ENCODE measurements at places on chromosomes 11 and 22. TPM values are rescaled to one million over a fixed set of nuclear protein-coding genes. Genes with fewer than 3 reads are reported as not detected.
A peak's percentile ranks its signal among the peaks of the same experiment; 100 is the strongest.

DENND6B gene
- 6.4 TPM for total RNA-seq

GDPD4 gene
- not detected for total RNA-seq

DNA sequence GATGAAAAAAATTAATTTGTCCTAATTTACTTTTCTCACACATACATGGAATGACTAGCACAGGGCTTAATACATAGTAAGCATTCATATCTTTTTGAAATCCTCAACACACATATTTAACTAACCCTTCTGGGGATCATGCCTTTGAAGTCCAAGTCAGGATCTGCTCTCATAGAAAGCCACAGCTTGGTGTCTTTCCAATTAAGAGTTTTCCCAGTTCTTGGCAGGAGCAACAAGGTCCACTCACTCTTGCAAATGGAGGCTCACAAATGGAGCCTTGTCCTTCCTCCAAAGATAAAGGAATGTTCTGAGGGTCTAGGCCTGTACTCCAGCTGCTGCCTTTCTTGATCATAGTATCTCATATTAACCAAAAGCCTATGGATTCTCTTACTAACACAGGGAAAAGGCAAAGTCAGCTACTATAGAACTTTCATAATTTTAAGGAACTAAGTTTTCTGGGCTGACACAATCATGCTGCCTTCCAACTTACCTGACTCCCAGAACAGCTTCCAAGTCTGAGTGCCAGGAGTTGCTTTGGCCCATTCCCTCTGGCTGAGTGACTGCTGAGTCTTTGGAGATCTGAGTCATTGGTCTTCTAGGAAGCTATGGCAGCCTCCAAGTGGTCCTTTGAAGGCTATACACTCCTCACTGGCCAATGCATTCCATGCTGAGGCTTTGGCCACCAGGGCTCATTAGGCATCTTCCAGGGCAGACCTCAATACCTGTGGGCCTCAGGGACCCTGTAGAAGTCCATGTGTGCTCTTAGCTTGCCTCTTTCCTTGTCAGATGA is 25.8 kb upstream of the NUCB2 start:
- peaks cover under 1% of the 10 kb centered on the region for H3K4me1 ChIP-seq
- no peak overlapping the region for H3K27ac ChIP-seq
- H3K27me3 ChIP-seq = peaks cover 23% of the 10 kb centered on the region
- no peak overlapping the region for H3K4me3 ChIP-seq

- H3K4me1 ChIP-seq = no peaks in the 10 kb centered on the region
- no peak for DNase-seq
- no peak overlapping the region for H3K4me3 ChIP-seq
- H3K27me3 ChIP-seq = no peaks in the 10 kb centered on the region
Observed at GRCh38 chr11:79508461-79508860, 67.6 kb upstream of the TENM4 start.

FAM181B gene
- total RNA-seq = not detected

GRCh38 chr11:116882386-116882785 is 45.0 kb upstream of the APOA1 start:
- DNase-seq = peak; percentile 28
- H3K4me1 ChIP-seq = peaks cover 37% of the 10 kb centered on the region
- peak overlapping the region; percentile 0 for H3K27ac ChIP-seq
- peaks cover 1% of the 10 kb centered on the region for H3K36me3 ChIP-seq
- no peaks in the 10 kb centered on the region for H3K27me3 ChIP-seq

PYGM gene
- 4.0 TPM for total RNA-seq

DNA sequence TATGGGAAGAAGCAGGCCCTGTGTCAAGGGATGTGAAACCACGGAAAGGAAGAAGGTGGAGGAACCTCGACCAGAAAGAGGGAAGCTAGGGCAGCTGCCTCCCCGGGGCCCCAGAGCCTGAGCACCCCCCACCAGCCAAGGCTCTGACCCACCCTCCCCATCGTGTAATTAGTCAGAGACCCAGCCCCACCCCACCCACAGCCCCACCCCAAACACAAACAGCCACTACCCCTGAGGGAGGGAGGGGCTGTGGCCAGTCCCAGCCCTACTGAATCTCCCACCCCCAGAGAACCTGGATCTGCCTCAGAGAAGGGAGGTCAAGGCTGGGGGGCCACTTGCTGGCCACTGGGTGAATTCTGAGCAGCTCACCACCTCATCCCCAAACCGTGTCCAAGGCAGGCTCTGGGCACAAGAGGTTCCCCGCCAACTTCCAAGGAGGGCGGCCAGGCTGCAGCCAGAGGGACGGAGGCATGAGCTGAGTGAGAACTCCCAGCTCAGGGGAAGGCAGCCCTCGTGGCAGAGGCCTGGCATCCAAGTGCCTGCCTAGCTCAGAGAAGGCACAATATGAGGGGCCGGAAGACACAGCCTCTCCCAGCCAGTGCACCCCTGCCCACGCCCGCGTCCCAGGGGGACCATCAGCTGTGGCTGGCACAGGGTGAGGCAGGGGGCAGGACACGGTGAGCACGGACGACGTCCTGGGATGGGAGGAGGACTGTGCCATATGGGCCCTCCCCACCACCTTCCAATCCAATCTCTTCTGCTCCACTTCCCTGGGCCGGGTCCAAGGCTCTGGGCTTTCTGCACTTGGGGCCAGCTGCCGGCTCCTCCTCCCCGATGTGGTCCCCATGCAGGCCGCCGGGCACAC is 2.7 kb downstream of the PLXNB2 start:
- H3K4me3 ChIP-seq = no peak overlapping the region
- no peaks in the 10 kb centered on the region for H3K36me3 ChIP-seq
- no peak for DNase-seq
- H3K27ac ChIP-seq = no peak overlapping the region

GRCh38 chr11:9660886-9661285 is 3.0 kb upstream of the SWAP70 start:
- no peak overlapping the region for H3K4me3 ChIP-seq
- DNase-seq = no peak
- H3K4me1 ChIP-seq = peaks cover 28% of the 10 kb centered on the region
- no peak overlapping the region for H3K27ac ChIP-seq

GRCh38 chr11:9853929-9854552 is 190.2 kb downstream of the SWAP70 start:
- H3K36me3 ChIP-seq = no peaks in the 10 kb centered on the region
- DNase-seq = no peak
- H3K4me1 ChIP-seq = peaks cover 12% of the 10 kb centered on the region
- H3K27ac ChIP-seq = no peak overlapping the region
- no peaks in the 10 kb centered on the region for H3K27me3 ChIP-seq
- no peak overlapping the region for H3K4me3 ChIP-seq

DNA sequence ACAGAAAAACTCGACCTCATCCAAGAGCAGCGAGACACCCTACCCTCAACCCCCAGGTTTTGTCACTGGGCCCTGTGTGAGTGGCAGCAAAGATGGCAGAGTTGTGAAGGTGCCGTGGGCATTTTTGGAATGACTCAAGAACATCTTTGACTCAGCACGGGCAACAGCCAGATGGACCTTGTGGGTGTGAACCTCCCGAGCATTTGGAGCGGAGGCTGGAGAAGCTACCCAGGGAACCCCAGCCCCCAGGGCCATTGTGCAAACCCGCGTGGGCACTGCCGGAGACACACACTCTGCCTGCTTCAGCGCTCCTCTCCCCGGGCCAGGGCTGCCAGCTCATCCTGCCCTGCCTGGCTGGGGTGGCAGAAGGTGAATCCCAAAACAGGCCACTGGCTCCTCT is 66.1 kb downstream of the PANX1 start:
- no peak for DNase-seq
- H3K36me3 ChIP-seq = peaks cover 2% of the 10 kb centered on the region
- H3K4me1 ChIP-seq = no peaks in the 10 kb centered on the region
- no peak overlapping the region for H3K27ac ChIP-seq
- H3K27me3 ChIP-seq = no peaks in the 10 kb centered on the region

GRCh38 chr11:3134218-3134621 is 30.9 kb downstream of the OSBPL5 start:
- no peak overlapping the region for H3K4me3 ChIP-seq
- H3K4me1 ChIP-seq = no peaks in the 10 kb centered on the region
- H3K27me3 ChIP-seq = no peaks in the 10 kb centered on the region
- no peak overlapping the region for H3K27ac ChIP-seq
- no peaks in the 10 kb centered on the region for H3K36me3 ChIP-seq

MS4A7 gene
- total RNA-seq = not detected

GRCh38 chr11:79150966-79151365 is 289.9 kb downstream of the TENM4 start:
- no peak for DNase-seq
- no peaks in the 10 kb centered on the region for H3K36me3 ChIP-seq
- no peak overlapping the region for H3K27ac ChIP-seq

DNA sequence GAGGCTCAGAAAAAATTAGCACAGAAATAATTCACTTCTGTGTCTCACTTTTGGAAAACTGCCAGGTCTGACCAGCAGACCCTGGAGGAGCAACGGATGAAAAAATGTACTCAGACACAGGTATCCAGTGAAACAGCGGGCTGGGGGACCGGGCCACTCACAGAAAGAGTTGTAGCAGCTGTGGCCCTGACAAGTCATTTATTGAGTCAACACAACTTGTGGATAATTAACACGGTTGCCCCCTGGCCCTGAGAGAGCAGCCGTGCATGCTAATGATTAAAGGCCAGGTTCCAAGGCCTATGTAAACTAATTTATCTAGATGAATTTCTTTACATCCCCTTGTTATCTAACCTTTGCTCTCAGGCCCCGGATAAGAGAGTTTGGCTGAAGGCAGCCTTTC is 131.3 kb downstream of the AASDHPPT start:
- H3K4me1 ChIP-seq = no peaks in the 10 kb centered on the region
- DNase-seq = no peak
- H3K36me3 ChIP-seq = no peaks in the 10 kb centered on the region
- no peak overlapping the region for H3K4me3 ChIP-seq
- H3K27ac ChIP-seq = no peak overlapping the region

DNA sequence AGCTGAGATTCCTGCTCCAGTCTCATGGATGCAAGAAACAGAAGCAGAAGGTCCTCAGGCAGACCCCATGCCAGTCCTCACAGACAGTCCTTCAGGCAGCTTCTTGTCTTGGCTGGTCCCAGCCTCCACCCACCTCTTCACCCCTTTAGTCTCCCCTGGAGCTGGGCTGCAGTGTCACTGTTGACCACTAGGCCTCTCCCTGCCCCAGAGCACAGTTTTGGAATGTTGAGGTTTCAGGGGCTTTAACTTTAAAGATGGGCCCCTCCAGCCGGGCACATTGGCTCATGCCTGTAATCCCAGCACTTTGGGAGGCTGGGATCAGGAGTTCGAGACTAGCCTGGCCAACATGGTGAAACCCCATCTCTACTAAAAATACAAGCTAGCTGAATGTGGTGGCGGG is 39.5 kb upstream of the GCAT start:
- no peak overlapping the region for H3K4me3 ChIP-seq
- peaks cover 2% of the 10 kb centered on the region for H3K36me3 ChIP-seq
- no peak for DNase-seq
- H3K27me3 ChIP-seq = no peaks in the 10 kb centered on the region

DNA sequence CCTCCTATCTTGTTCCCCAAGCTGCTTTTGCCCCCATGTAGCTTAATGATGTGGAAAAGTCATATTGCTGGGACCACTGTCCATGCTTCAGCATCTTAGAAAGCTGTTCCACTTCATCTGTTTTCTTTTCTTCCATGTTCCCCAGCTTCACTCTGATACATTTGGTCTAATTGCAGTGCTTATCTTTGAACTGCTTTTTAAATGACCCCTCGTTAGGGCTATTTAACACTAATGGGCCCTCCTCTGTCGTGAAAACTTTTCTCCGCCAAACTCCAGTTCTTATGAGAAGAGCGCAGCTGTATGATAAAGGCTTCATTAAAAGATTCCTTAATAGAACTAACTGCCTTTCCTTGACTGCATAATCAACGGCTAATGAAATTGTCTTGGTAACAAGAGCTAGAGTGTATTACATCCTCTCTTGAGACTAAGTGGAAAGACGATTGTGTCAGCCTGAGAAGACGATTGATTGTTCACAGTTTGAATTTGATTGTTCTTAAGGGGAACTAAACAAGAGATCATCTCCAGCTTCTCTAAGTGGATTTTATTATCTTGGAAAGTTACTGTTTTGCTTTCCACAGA is 165.0 kb upstream of the MTNR1B start:
- H3K4me3 ChIP-seq = no peak overlapping the region
- DNase-seq = no peak
- no peaks in the 10 kb centered on the region for H3K4me1 ChIP-seq
- no peak overlapping the region for H3K27ac ChIP-seq
- H3K27me3 ChIP-seq = no peaks in the 10 kb centered on the region

DNA sequence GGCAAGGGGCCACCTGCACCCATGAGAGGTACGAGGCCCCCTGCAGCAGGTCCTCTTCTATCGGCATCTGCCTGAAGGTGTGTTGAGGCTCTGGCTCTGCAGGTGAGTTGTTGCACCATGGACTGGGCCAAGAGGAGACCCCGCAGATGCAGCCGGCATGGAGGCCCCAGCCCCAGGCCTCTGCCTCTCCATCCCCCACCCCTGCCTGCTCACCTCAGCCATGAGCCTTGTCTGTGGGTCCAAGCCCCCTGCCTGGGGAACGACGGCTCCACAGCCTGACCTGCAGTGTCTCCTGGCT is 1386.2 kb downstream of the BRD1 start:
- H3K27me3 ChIP-seq = no peaks in the 10 kb centered on the region
- H3K4me3 ChIP-seq = no peak overlapping the region
- H3K27ac ChIP-seq = no peak overlapping the region
- no peak for DNase-seq
- H3K36me3 ChIP-seq = no peaks in the 10 kb centered on the region
- H3K4me1 ChIP-seq = no peaks in the 10 kb centered on the region

- H3K27me3 ChIP-seq = no peaks in the 10 kb centered on the region
- H3K4me3 ChIP-seq = no peak overlapping the region
- no peak overlapping the region for H3K27ac ChIP-seq
- no peak for DNase-seq
- peaks cover 24% of the 10 kb centered on the region for H3K36me3 ChIP-seq
Observed at GRCh38 chr22:24303007-24303406, 32.4 kb downstream of the SPECC1L start.

DNA sequence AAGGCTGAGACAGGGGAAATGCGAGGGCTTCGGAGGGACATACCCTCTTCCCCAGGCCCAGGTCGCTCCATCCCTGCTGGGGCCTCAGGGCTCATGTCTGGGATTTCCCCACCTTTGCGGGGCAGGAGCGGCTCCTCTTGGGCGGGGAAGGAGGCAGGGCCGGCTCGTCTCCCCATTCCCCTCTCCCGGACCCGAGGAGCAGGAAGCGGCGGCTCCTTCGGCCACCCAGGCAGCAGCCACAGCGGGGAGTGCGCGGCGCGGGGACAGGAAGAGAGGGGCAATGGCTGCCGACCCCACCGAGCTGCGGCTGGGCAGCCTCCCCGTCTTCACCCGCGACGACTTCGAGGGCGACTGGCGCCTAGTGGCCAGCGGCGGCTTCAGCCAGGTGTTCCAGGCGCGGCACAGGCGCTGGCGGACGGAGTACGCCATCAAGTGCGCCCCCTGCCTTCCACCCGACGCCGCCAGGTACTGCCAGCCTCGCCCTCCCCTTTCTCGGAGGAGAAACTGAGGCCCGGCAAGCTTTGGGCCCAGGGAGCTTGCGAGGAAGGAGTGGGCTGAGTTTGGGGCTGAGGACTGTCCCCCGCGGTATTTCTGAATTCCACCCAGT is at the start of gene ANKK1:
TSS of gene ANKK1 (plus strand) at position 175 of the 607 bp plus-strand sequence. CDS start at position 281, 106 bp downstream.
- no peak for DNase-seq
- no peak within 1 kb of the TSS for H3K27ac ChIP-seq
- H3K4me3 ChIP-seq = no peak within 1 kb of the TSS

GRCh38 chr22:20805972-20806471 is 32.1 kb downstream of the SERPIND1 start:
- no peak overlapping the region for H3K27ac ChIP-seq
- peaks cover 19% of the 10 kb centered on the region for H3K36me3 ChIP-seq
- no peak for DNase-seq
- peaks cover 18% of the 10 kb centered on the region for H3K4me1 ChIP-seq
- H3K27me3 ChIP-seq = no peaks in the 10 kb centered on the region

Measured in activated T-cell treated with anti-CD3 and anti-CD28 coated beads, Interleukin-2, amount 50 U/mL, for 72 hours (primary cell).